ENCODE measurements at places on chromosomes 6 and 20. TPM values are rescaled to one million over a fixed set of nuclear protein-coding genes. Genes with fewer than 3 reads are reported as not detected.

The ZFAND3 gene
- total RNA-seq, result 28.2 TPM

The GPR6 gene
- total RNA-seq, result not detected

The SLC22A7 gene
- total RNA-seq, result not detected

The POPDC3 gene
- not detected for total RNA-seq
